ENCODE measurements at places on chromosomes 2 and 18.

DNA sequence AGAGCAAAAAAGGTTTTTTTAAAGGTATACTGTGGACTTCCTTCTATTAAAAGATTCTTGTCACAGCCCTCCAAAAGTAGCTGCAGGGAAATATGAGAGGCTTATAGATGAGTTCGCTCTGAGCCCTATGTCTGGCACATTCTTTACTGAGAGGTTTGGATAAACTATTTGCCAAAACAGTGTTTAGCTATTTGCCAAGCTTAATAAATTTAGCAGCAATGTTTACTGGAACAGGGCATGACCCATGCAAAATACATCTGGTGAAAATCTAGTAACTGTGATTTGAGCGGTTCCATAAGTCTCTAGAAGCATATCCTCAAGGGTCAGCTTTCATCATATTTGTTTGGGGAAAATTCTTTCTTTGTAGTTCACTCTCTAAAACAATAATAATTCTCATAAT is 1696.7 kb upstream of the PIK3C3 start:
- DNase-seq: no peak

- no peak for DNase-seq
These were observed 117.4 kb upstream of the COPS8 start for GRCh38 chr2:236968101-236968879.

GRCh38 chr2:149143734-149144133 is 105.2 kb downstream of the LYPD6B start:
- no peak for DNase-seq

GRCh38 chr18:69128566-69128965 is 272.1 kb upstream of the DOK6 start:
- no peak for DNase-seq

GRCh38 chr2:191706791-191707190 is 28.9 kb downstream of the NABP1 start:
- no peak for DNase-seq

DNA sequence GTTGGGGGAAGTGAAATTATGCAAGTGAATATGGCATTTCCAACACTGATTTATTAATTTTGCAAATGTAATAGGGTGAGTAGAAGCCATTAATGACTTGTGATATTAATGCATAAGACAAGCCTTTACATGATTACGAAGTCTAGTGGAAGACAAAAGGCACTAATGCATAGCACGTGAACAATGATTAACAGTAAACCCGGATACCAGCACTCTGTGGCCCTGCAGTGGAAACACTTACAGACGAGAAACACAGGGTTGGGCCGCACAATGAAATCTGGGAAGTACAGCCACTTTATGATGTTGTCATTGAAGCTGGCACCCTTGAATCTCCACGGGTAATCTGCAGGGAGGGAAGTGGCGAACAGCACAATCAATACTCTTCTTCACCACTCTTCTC is 233.4 kb downstream of the NAPG start:
- no peak for DNase-seq

GRCh38 chr18:9120796-9121195 is 15.8 kb upstream of the ANKRD12 start:
- DNase-seq: no peak

DNA sequence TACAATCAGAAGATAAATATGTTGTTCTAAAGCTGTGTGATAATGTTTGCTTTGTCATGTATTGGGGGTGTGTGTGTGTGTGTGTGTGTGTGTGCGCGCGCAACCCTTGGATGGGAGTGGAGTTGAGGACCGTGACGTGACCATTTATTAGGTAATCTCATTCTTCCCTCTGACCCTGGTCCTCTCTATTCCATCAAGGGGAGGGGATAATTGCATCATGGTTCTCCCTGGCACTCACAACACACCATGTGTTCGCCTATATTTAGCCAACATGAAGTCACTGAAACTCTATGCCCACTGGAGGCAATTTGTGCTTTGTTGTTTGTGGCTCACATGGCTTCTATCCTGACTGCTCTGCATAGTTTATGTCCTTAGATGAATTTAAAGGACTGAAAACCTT is 79.8 kb upstream of the LRPPRC start:
- DNase-seq: no peak

DNA sequence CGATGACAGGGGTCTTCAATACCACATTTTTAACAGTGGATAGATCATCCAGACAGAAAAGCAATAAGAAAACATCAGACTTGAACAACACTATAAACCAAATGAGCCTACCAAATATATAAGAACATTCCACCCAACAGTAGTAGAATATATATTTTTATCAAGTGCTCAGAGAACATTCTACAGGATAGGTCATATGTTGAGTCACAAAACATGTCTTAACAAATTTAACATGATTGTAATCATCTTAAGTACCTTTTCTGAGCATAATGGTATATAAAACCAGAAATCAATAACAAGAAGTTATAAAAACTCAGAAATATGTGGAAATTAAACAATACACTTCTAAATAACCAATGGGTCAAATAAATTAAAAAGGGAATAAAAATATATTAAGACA is 194.0 kb upstream of the CYP26B1 start:
- no peak for DNase-seq

DNA sequence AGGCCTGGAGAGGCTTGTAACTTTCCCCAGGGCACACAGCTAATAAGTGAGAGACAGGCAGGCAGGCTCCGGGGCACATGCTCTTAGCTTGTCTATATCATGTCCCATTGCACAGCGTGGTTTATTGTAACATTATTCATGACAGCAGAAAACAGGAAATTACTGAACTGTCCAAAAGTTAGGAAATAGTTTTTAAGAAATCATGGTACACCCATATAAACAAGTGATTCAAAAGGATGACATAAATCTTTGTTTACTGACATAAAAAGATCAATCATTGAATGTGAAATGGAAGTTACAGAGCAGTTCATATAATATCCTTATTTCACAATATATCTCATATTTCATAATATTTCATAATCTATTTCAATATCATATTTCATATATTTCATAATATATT is 34.3 kb upstream of the TXNDC2 start:
- DNase-seq: no peak

- no peak for DNase-seq
These were observed 45.3 kb upstream of the PSME4 start for GRCh38 chr2:54015798-54016699.

- no peak for DNase-seq
These were observed 59.5 kb upstream of the BCL2L11 start for GRCh38 chr2:111061191-111061590.

- DNase-seq: no peak
These were observed 41.9 kb upstream of the LIMS1 start for GRCh38 chr2:108492364-108492763.

DNA sequence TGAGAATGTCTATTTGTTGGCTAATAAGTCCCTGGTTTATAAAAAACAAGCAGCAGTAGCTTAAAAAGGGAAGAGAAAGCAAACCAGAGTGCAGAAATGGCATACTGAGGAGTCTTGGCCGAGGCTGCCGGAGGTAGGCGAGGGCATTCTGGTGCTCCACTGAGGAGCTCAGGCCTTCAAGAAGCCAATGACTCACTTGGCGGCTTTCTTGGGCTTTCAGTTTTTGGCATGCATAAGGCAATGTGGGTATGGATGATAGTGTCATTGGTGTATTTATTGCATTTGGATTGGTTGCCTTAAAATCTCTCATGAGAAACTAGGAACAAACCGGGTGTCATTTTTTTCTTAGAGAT is 119.6 kb upstream of the ARL5A start:
- DNase-seq: no peak

DNA sequence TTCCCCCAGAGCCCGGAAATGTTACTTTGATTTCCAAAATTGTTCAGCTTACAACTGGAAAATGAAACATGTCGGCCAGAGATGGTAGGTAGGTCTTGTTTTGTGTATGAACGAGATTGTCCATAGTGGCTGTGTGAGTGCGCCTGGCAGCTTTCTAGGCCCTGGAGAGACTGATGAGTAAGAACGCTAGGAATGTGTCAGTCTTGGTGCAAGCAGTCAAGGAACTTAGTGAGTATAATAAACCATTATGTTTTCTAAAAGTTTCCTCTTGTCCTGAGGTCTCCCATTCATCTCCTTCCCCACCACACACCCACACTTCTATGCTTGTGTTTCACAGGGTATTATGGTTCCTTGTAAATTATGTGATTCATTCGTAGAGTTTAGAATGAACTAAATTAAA is 234.2 kb downstream of the CDH2 start:
- DNase-seq: no peak

DNA sequence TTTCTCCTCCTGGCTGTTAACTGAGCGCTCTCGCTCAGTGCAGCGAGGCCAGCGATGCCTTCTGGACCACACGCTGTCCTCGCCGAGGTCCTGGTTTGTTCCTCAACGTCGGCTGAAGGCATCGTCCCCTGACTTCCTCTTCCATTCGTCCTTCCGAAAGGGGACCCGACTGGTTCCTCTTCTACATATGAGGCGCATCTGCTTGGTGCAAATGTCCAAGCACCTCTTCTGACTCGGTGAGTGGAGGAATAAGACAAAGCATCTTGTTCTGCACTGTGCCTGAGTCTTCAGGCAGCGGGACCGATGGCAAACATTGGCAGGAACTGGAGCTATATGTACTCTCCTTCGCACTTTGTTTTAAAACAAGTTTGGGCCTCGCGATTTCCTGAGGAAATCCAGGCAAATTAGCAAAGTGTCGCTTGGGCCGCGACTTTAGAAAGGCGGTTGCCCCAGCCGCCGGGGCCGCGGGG is 621 bp upstream of the KCNS3 start:
- DNase-seq: no peak

DNA sequence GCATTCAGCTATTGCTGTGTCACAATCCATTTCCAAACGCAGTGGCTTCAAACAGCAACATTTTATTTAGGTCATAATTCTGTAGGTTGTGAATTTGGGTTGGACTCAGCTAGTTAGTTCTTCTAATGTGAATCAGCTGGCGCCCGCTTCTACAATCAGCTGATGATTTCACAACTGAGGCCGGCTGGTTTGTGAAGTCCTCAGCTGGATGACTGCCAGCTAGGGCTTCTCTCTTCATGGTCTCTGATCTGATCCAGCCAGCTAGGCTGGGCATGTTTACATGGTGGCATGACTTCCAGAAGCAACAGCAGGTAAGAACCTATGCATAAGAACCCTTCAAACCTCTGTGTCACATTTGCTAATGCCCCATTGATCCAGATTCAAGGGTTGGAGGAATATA is 172.0 kb downstream of the SLC4A10 start:
- DNase-seq: no peak

DNA sequence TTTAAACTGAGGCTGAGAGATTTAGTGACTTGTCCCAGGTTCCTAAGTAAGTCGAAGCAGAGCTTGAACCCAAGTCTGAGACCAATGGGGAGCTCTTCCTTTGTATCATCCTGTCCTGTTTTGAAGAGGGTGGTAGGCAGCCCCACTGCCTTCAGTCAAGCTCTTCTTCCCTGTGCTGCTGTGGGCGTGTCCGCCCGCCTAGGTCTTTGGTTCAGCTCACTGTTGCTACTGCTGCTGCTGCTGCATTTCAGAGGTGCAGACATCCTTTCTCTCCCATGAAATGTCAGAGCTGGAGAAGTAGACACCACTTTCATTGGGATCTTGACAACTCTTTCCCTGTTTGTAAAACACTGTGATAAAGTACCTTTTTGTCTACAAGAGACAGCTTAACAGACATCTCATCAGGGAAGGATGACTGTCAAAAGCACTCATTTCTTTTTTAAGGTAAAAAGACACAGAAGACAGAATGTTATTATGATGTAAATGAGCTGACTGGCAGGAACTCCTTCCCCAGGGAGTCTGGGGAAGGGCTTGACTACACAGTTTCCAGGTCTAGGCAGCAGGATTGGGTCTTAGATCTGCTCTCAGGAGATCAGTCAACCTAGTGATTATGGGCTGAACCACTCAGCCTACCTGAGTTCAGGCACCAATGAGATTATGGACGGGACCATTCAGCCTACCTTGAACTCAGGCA is 91.7 kb upstream of the TRIB2 start:
- no peak for DNase-seq

GRCh38 chr2:28338046-28338817 is 54.4 kb upstream of the FOSL2 start:
- no peak for DNase-seq

GRCh38 chr2:28982381-28982950 is 1.4 kb downstream of the TOGARAM2 start:
- DNase-seq: no peak

DNA sequence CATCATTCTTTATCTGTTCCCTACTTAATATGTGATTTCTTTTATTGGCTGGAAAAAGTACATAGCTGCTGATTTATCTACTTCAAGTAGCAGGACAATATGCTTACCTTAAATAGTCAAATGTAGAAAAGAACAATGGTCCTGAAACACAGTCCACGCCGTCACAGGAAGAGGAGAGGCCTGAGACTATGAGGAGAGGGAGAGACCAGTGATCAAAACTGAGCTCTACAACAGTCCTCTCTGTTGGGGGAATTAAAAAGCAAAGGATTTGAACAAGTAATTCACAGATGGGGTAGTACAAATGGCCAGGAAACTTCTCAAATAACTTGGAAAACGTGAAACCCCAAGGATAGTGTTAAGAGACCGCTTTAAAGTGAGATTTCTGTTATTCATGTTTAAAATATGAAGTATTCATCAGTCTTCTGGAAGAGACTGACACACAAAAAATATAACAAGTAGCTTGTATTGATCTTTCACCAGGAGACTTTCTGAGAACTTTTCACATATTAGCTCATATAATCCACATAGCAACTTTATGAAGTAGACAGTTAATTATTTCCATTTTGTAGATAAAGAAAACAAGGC is 20.2 kb downstream of the SCYGR8 start:
- no peak for DNase-seq

- DNase-seq: no peak
These were observed 4.7 kb downstream of the CTDP1 start for GRCh38 chr18:79684283-79684631.

GRCh38 chr2:121197369-121198091 is 87.5 kb downstream of the TFCP2L1 start:
- DNase-seq: no peak

- DNase-seq: no peak
These were observed at the start of gene IGFBP5 for GRCh38 chr2:216695401-216695821. Gene IGFBP5 (minus strand): TSS chr2:216695549. CDS start chr2:216694775, 774 bp downstream.

DNA sequence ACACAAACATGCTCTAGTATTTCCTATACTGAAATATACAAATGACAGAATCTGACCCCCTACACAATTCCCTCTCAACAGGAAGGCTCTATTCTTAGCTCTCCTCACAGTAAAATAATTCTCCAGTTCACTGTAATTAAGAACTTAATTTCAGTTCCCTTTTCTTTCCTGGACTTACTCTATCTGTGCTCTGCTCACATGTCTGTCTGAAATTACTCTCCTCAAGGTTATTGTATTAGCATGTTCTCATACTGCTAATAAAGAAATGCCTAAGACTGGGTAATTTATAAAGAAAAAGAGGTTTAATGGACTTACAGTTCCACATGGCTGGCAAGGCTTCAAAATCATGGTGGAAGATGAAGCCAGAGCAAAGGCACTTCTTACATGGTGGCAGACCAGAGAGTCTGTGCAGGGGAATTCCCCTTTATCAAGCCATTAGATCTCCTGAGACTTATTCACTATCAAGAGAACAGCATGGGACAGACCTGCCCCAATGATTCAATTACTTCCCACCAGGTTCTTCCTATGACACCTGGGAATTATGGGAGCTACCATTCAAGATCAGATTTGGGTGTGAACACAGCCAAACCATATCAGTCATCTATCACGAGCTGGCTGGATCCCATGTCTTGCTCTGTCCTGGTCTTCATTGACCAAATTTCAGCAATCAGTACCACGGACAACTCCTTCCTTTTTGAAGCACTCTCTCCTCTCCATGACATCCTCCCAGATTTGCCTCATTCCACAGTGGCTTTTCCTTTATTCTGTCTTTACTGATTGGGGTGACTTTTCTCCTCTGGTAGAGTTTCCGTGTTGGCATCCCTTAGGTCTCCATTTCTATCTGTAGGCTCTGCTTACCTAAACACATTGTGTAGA is 110.9 kb downstream of the GALR1 start:
- DNase-seq: no peak
